ENCODE measurements at places on chromosomes 4 and X.

GRCh38 chrX:14753441-14753840 lies 119.4 kb downstream of the FANCB start:
- no peak for ATAC-seq

DNA sequence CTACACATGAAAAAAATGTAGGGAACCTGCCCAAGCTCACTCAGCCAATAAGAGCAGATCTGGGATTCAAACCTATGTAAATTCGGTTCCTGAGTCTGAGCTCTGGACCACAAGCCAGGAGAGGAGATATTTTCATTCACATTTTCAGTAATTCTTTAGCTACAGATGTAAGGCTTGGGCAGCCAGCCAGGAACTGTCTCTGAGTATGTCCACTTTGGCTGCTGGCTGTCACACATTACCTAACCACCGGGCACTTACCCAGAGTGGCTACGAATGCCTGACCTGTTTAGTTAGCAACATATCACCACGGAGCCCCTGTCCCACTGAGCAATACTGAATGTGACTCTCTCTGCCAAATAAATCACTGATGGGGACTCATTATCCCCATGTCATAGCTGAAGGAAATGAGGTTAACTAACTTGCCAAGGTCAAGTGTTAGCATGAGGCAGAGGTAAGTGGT lies 15.3 kb downstream of the USP46 start:
- no peak for ATAC-seq

GRCh38 chr4:170139764-170140163 lies 50.0 kb upstream of the AADAT start:
- ATAC-seq = no peak

DNA sequence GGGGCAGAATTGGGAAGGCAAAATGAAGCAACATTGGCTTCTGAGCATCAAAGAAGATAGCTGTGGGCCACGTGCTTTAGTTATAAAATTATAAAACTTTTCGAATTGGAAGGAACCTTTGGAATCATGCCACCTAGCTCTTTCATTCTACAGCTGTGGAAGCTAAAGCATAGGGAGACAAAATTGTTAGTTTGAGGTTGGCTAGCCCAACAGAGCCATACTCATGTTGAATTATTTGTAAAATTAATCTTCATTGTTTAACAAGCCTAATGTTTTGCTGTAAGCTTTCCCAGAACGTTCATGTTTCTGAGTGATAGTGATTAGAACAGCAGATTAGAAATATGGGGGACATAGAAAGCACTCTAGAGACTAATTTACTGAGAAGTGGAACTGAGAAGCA lies 35.9 kb downstream of the HHIP start:
- ATAC-seq = no peak

DNA sequence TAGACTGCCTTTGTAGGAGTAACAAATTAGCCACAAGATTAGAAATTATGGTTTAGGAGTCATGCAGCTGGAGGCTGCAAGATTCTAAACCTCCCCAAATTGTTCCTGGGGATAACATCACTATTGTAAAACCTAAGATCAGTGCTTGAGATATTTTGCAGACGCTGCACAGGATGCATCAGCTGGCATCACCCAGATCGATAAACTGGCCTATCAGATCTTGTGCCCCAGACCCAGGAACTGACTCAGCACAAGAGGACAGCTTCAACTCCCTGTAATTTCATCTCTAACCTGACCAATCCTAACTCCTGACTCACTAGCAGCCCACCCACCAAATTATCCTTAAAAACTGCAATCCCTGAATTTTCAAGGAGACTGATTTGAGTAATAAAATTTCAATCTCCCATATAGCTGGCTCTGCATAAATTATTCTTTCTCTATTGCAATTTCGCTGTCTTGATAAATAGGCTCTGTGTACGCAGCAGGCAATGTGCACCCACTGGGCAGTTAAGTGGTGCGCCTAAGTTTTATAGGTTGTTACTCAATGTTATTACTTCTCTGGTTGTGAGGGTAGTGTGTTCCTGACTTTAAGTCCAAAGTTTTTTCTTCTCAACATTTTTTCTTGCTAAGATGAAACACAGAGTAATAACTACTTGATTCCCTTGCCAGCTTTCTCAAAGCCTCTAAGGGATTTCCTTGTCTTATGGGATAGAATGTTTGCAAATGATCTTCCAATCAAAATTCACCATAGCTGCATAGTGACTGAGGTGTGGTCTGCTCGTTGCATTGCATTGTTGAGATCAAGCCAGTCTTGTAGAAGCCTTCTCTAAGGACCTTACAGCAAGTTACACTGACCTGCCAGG lies 312.3 kb upstream of the DKK2 start:
- no peak for ATAC-seq

GRCh38 chr4:156018383-156018782 lies 64.7 kb upstream of the CTSO start:
- no peak for ATAC-seq

GRCh38 chrX:98331407-98331806 lies 1447.7 kb downstream of the RPA4 start:
- no peak for ATAC-seq

GRCh38 chr4:156659570-156659969 lies 312.0 kb downstream of the PDGFC start:
- no peak for ATAC-seq

- no peak for ATAC-seq
Observed at GRCh38 chr4:182802621-182803020, 114.6 kb downstream of the DCTD start.

DNA sequence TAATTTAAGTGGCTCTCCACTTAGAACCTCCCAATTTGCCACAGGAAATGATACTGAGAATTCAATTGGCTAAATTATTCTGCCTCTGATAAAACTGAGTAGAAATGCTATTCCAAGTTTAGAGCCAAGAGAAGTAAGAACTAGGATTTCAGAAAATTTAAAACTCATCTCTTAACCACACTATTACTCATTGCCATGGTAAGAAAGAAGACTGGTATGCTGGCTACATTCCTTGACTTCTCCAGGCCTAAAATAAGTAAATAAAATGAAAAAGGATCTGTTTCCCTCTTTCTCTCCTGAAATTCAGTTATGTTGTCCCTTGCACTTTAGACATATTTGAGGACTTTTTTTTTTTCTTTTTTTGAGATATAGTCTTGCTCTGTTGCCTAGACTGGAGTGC lies 23.3 kb downstream of the ZNF280C start:
- no peak for ATAC-seq

DNA sequence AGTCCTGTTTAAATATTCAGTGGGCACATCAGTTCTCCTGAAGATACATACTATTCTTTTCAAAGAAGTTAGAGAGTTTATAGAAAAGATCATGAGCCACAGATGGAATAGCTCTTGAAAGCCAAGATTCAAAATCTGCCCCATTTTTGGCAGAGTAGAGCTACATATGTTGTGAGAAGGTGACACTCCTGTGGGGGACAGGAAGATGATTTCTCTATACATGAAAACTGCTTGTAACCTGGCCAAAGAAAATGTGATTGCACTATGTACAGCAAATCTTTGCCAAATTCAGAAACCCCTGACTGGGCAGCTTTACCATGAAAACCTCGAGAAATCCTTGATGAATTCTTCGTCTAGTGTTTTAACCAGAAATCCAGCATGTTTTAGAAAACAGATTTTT lies 44.9 kb downstream of the GPM6A start:
- ATAC-seq = no peak

DNA sequence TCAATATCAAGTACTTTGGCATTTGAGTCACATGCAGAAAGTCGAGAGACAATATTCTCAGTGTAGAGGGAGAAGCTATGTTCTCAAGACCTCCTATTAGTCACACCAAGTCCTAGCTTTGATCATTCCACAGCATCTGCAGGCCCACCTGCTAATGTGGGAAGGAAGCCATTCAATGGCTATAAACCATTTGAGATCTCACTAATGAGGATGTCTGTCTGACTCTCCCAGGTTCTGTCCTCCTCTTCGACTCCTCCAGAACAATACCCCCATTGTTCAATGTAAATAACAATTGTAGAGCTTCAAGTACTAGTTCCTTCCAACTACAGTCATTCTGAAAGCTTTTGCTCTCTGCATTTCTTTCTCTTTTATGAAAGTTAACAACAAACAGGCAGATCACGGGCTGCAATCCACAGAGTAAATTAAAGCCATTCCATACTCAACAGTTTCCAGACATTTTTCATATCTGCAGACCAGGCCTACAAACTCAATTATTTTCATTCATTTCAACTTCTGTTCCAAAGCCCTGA lies 140.2 kb upstream of the EDNRA start:
- no peak for ATAC-seq

- ATAC-seq = no peak
Observed at GRCh38 chr4:13097971-13098370, 386.2 kb downstream of the RAB28 start.

DNA sequence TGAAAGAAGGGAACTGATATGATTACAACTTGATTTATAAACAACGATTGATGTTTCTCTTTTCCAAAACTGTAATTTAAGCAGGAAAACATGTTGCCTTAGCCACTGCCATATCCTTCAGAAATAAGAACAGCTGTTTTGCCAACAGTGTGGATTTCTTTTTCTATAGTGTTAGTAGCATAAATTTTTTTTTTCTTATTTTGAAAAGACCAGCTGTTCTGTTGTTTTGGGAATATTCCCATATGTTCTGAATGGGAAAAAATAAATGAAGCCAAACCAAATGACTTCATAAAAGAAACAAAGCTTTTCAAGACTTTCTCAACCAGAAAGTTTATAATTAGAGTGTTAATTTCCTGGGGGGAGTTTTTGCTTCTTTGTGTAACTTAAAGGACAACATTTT lies 83.9 kb upstream of the ARHGAP24 start:
- no peak for ATAC-seq

DNA sequence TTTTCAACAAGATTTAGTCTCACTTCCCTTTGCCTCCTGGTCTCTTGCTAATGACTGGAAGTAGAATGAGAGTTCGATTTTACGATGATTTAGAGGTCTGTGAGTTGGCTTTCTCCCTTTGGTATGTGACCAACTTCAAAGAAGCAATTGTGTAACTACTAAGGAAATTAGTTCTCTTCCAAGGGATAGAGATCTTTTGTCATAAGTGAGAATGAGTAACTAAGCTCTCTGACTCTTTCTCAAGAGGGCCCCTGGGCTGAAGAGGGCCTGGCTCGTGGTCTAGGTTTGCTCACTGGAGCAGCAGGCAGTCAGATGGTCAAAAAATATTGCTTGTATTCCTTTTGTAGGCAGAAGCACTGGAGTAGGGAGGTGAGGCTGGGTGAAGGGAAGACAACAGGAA lies 176.3 kb downstream of the ENOX2 start:
- ATAC-seq = no peak

- no peak for ATAC-seq
Observed at GRCh38 chr4:25827373-25827772, 35.4 kb downstream of the SEL1L3 start.

- no peak for ATAC-seq
Observed at GRCh38 chr4:101415962-101416361, 68.6 kb upstream of the PPP3CA start.

All from activated CD4-positive, CD25-positive, alpha-beta regulatory T cell treated with anti-CD3 and anti-CD28 coated beads, Interleukin-2, amount 50 U/mL, for 24 hours (primary cell).